GM12891 (cell line): ENCODE measurements at places on chromosomes 12 and 14.

DNA sequence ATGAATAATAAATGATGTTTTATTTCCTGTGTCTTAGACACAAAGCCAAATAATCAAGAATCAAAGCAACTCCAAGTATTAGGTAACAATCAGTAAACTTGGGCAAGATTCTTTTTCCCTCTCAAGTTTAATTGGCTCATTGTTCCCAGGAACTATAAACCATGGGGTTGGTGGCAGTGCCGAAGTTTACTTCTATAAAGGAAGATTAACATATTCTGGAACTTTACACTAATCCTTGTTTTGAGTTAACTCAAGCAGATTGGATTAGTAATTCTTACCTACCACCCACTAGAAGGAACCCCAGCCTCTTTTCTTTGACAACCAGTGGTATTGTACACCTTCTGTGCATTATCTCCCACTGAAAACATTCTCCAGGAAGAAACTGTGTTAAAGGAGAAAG is 197.1 kb downstream of the EXOC5 start:
- no peak for DNase-seq

GRCh38 chr12:125564753-125565152 is 499.5 kb downstream of the AACS start:
- DNase-seq, result no peak

DNA sequence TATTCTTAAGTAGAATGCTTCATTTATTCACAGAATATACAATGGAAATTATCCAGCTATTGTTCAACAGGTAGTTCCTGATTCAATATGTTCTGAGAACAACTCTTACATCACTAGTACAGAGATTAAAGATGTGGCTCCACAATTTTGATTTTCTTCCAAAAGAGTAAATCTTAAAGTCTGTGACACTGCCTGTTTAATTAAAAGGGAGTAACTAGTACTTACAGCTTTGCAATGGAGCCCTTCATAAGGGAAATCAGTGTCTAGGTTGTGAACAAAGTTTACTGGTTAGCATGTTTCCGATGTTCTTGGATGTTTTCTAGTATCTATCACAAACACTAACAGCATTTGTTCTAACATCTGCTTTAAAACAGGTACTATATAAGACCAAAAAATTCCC is 30.8 kb downstream of the MIA2 start:
- DNase-seq, result no peak

GRCh38 chr14:96166461-96167223 is 38.0 kb upstream of the BDKRB2 start:
- DNase-seq, result no peak

DNA sequence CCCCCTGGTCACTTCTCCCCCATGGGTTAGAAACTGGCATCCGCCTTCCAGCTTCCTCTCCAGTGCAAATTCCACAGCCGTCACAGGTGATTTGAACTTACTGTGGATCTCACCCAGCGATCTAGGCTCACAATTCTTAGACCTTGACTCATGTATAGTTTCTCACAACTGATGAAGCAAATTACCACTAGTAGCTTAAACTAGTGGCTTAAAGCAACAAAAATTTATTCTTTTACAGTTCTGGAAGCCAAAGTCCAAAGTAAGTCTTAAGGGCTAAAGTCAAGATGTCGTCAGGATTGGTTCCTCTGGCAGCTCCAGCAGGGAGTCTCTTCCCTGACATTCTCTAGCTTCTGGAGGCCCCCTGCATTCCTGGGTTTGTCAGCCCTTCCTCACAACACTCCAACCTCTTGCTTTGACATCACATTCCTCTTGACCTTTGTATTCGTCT is 117.4 kb downstream of the KTN1 start:
- no peak for DNase-seq

GRCh38 chr12:80175307-80175930 is 76.1 kb downstream of the OTOGL start:
- no peak for DNase-seq

GRCh38 chr14:32682214-32682613 is 256.5 kb upstream of the NPAS3 start:
- no peak for DNase-seq

DNA sequence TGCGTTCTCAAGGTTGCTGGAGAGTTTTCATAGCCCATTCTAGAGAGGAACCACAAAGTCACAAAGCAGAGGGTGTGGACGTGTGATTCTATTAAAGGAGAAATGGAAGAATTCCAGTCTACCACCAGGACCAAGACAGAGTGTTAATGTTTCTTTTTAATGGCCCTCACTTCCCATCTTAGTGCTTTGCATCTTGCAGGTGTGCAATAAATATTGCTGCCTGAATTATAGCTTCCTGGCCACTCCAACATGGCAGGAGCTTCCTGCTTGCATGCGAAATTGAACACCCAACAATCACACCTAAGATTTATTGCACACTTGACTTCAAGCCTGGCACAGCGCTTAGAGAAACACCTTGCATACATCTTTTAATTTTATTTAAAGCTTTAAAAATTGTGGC is 22.4 kb upstream of the PPP1CC start:
- no peak for DNase-seq

DNA sequence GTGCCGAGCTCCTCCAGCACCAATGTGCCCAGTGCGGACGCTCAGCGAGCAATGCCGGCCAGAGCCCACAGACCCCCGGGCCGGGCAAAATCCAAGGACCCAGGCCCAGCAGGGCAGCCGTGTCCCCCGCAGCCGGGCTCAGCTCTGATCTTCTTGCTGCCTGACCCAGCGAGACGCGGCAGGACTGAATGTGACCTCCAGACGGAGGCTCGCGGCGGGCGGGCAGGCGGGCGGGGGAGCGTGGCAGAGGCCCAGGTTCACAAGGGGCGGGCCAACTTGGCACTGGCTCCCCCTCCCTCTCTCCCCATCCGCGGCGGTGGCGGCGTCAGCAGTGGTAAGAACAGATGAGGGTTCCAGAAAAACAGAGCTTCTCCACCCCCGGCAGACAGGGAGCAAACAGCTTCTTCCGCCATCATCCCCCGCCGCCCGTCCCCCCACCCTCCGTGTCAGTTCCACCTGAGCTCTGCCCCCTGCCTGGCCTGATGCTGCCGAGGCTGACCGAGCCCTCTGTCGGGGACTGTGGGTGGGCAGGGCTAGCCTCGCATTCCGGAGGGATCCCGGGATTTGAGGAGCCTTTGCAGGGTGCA is 94.3 kb downstream of the RFLNA start:
- no peak for DNase-seq

DNA sequence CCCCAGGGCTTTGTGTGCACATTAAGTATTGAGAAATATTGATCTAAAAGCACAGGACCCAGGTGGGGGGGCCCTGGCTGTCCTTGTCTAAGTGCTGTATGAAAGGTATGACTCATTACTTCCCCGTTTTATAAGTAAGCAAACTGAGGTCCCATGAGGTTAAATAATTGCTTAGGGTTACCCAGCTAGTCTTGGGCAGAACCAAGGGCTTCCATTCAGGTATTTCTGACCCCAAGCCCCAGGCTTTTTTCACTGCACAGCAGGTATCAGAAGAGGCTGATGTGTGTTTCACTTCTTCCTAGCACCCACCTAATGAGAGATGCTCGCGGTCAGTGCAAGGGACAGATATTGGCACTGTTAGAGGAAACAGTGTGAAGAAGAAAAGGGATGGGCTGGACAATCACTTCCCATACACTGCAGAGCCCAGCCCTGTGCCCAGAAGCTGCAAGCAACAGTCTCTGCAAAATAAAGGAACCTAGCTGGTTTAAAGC is 4.7 kb upstream of the TC2N start:
- peak; percentile 29 for DNase-seq

- no peak for DNase-seq
Observed at GRCh38 chr12:6031001-6031400, 85.9 kb upstream of the ANO2 start.

DNA sequence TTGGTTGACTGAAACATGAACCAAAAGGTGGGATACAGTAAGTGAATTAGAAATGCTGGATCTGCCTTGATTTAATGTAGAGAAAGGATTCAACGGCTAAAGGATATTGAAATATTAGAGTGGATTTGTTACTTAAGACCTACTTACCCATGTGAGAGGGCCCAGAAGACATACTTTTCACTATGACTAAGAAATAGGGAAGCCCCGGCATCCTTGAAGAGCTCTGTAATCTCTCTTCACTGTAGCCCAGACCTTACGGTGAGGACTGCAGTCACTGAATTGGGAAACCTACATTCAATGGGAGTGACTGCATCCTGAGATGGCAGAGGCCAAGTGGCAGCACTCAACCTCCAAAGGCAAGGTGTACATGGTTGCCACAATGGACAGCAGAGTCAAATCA is 52.5 kb downstream of the KANSL2 start:
- no peak for DNase-seq

DNA sequence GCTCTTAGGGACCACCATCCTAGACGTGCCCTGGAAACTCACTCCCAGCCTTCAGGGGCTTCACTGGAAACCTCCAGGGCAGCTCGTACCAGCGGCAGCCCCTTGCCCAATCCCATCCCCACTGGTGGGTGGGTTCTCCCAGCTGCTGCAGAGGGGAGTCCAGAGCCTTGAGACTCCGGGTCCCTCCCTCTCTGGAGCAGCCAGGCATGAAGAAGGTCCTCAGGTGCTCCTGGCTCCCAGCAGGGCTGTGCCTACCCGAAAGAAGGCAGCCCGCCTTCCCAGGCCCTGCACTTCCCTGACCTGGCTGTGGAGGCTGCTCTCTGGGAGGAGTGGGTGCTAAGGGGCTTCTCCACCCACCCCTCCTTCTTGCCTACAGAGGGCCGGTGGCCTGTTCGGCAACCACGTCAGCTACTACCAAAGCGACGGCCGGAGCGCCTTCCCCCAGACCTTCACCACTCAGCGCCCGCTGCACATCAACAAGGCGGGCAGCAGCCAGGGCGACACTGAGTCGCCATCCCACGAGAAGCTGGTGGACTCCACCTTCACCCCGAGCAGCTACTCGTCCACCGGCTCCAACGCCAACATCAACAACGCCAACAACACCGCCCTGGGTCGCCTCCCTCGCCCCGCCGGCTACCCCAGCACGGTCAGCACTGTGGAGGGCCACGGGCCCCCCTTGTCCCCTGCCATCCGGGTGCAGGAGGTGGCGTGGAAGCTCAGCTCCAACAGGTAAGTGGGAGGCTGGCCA is 115.5 kb upstream of the FKBP4 start:
- no peak for DNase-seq

GRCh38 chr12:120994589-120995337 is 16.4 kb downstream of the HNF1A start:
- DNase-seq, result no peak

DNA sequence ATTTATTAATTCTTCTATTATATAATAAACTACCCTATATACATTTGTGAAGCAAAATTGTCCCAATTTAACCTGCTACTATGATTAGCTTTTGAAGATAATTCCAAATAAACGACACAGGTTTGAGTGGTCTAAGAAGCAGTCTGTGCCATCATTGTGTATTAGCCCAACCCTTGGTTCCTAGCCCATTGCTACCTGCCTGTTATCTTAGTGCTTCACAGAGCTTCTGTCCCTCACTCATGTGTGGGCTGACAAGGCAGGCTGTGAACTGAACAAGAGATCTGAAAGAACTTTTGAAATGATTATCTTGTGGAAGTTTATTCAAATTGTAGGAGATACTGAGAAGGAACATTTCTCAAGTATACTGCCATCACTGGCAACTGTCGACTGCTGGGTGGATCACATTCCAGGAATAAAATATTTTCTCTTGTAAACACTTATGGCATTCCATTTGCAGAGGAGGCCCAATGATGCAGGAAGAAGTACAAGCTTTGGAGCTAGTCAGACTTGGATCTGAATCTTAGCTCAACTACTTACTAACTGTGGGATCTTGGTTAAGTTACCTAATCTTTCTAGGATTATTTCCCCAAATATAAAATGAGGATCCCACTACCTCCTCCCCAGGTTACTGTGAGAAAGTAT is 7.8 kb upstream of the MTERF2 start:
- no peak for DNase-seq

GRCh38 chr12:132419631-132420246 is 70.2 kb upstream of the FBRSL1 start:
- no peak for DNase-seq

GRCh38 chr12:113861708-113862312 is 104.3 kb downstream of the RBM19 start:
- no peak for DNase-seq

GRCh38 chr12:27919671-27920235 is 52.8 kb downstream of the PTHLH start:
- DNase-seq, result no peak

DNA sequence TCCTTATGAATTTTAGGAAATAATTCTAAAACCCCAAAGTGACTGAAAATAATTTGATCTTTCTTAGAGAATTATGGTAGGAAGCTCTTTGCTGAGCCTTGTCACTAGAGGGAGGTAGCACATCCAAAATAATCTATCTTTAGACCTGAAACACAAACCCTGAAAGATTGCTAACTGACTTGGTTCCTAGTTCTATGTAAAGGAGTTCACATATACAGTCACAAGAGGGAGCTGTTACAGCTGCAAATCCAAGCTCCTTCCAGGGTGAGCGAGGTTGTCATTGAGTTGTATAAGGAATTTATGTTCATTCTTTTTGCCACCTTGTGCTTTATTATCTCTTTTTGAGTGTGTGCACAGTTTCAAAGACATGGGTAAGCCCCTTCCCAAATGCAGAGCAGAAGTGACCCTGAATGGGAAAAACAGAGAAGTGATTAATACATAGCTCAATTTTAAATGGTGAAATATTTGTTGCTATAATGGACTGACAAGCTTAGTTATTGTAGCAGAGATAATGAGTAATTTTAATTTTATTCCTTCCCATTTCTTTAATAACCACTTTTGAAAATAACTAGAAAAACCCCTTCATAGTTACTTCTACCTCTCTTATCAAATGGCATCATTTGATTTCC is 387.9 kb downstream of the DAD1 start:
- no peak for DNase-seq

GRCh38 chr12:49553512-49554088 is 14.3 kb downstream of the MCRS1 start:
- DNase-seq, result no peak

DNA sequence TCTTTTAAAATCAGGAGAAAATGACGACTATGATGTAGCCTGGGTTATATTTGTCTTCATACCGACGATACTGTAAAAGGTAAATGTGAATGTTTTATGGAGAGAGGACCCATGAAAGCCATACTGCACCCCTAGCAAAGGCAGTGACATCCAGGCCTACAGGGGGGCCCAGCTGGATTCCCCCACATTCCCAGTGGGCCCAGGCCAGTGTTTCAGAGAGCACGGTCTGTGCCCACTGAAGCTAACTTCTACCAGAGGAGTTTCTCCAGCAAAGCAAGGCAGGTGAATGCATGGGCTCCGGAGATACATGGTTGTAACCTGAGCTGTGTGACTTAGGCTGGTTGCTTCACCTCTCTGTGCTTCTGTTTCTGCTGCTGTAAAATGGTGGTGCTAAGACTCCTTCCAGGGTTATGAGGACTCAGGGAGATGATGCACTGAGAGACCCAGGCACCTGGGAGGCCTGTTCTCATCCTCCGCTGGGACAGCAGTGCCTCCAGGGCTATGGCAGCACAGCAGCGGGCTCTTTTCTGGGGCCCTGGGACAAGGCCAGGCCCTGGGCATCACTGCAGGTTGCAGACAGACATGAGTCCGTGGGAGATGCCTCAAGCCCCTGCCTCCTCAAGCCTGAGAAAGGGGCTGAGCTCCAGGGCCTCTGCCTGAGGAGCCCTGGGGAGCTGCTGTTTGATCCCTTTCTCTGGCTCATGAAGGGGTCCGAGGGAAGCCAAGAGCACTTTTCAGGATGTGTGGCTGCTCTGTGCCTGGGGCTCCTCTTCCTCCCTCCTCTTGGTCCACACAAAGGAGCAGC is 73.7 kb downstream of the SERPINA3 start:
- no peak for DNase-seq
